A673 (cell line): ENCODE measurements at places on chromosomes 3 and 15. TPM values are rescaled to one million over a fixed set of nuclear protein-coding genes. Genes with fewer than 3 reads are reported as not detected.

Gene PLCL2
- 0.92 and 1.0 TPM in 2 replicates for total RNA-seq

Gene TIPARP
- 116 TPM in 2 replicates for total RNA-seq

Gene C3orf52
- total RNA-seq: 0.73 and 1.0 TPM in 2 replicates

Gene NKTR
- 44.8 and 53.1 TPM in 2 replicates for total RNA-seq

Gene PLCH1
- 3.1 TPM in 2 replicates for total RNA-seq

Gene MPI
- total RNA-seq: 48.2 and 62.8 TPM in 2 replicates

Gene CRABP1
- 57.1 and 61.2 TPM in 2 replicates for total RNA-seq

Gene TMEM212
- total RNA-seq: not detected in 2 replicates

Gene UBAP1L
- total RNA-seq: 3.6 and 3.9 TPM in 2 replicates

Gene FAIM
- total RNA-seq: 15.0 and 16.1 TPM in 2 replicates

Gene ARL14
- total RNA-seq: not detected in 2 replicates

- no peak for DNase-seq
Measured at GRCh38 chr3:181683563-181683962, 28.2 kb upstream of the SOX2 start.

GRCh38 chr3:45606991-45607712 lies 12.6 kb downstream of the LIMD1 start:
- no peak for DNase-seq

GRCh38 chr15:75647370-75648155 lies at the start of gene SNX33:
SNX33 (plus strand) TSS chr15:75647912; CDS start chr15:75649103, 1,191 bp downstream.
- peak; percentile 77 for DNase-seq

- no peak for DNase-seq
Measured at GRCh38 chr3:55077726-55078125, 149.9 kb upstream of the LRTM1 start.

GRCh38 chr15:35540021-35540420 lies 5.9 kb downstream of the DPH6 start:
- no peak for DNase-seq

DNA sequence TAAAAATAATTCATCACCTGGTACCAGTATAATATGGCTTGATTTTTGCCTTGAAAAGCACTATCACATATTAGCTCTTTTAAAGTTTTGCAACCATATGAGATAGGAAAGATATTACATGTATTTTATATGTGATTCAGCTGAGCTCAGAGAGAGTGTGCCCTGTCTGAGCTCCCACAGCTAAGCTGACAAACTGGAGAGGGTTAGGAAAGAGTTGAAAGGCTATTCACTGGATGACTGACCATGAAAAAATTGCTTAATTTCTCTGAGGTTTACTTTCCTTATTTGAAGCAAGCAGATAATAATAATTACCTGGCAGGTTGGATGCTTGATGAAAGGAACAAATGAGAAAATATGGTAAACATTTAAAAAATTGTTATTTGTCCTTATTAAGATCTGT lies 97.4 kb upstream of the CCDC80 start:
- DNase-seq: no peak

DNA sequence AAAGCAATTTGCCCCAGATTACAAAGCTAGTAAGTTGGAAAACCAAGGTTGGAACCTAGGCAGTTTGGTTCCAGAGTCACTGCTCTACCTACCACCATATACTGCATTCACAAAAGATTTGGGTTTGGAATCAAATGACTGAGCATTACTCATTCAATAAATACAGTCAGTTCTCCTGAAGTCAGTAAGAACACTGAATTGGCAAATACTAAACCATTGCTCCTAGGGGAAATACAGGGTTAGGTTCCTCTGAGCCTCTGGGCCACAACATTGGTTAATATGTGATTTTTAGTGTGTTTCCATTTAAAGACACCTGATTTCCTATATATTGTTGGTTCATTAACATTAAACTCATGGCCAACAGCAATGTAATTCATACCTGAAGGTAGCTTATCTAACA lies 2.1 kb upstream of the EIF5A2 start:
- no peak for DNase-seq

- peak; percentile 25 for DNase-seq
Measured at GRCh38 chr3:107574650-107575049, 51.9 kb downstream of the BBX start.

DNA sequence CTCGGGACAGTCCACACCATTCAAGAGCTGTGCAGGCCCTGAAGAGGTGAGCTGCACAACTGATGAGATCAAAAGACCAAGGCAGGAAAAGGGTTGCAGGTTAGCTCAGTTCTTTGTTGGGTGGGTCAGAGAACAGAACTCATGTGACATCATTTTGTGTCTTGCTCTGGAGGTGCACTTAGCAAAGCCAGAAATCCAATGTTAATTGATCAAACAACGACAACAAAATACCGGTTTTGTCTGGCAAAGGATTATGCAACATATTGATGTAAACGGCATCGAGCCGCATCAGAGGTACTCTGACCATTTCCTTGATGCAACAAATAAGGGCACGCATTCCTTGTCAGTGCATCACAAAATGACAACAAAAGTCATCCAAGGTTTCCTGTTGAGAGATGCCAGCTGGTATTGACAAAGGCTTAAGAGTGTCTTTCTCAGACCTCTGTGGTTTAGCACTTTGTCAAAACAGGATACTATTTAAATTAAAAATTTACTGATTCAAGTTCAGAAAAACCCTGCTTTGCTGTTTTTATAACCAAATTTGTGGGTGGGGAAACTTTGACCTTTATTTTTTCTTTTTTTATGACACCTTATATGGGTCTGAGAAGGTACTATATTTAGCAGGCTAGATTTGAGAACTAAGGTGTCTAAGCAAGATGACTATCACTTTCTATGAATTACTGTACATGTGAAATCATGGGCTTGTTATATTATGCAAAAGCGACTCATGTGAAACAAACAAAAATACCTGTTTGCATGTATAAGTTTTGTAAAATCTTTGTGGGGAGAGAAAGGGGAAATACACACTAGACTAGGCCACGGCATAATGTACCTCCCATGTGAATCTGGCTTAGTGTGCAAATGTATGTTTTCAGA lies 496.1 kb downstream of the FOXP1 start:
- no peak for DNase-seq

DNA sequence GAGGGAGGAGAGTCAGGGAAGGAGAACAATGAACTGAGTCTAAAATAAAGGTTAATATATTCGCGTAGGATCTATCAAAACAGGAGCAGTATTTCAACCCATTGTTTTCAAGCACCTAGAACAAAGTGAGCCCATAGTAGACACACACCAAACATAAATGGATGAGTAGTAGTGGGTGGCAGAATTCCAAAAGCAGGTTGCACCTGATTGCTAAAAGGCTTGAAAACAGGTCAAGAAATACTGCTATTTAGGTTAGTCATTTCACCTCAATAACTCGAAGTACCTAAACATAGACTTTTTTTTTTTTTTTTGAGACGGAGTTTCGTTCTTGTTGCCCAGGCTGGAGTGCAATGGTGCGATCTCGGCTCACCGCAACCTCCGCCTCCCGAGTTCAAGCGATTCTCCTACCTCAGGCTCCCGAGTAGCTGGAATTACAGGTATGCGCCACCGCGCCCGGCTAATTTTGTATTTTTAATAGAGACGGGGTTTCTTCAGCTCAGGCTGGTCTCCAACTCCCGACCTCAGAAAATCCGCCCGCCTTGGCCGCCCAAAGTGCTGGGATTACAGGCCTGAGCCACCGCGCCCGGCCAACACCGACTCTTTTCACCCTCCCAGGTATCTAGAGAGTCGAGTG lies 855 bp upstream of the ABHD5 start:
- DNase-seq: no peak

GRCh38 chr3:81339040-81339845 lies 422.2 kb downstream of the GBE1 start:
- peak; percentile 12 for DNase-seq

DNA sequence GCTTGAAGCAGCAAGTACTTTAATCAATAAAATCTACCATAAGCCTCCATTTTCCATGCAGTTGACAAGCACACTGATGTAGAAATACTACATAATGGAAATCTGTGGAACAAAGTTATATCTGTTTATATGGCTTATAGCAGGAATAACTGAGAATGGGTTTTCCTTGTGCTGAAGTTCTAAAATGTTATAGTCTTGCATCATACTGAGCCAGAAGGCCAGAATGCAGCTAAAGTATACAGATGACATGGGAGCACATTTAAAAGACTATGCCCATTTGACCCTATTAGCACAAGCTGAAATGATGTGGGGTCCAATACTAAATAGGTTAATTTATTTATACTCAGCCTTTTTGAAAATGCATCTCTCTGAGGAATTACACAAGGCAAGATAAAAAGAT lies 25.1 kb downstream of the SLC24A5 start:
- no peak for DNase-seq

- DNase-seq: no peak
Measured at GRCh38 chr3:187193181-187193580, 4.1 kb upstream of the RTP1 start.

- no peak for DNase-seq
Measured at GRCh38 chr3:85842081-85842480, 883.3 kb downstream of the CADM2 start.

DNA sequence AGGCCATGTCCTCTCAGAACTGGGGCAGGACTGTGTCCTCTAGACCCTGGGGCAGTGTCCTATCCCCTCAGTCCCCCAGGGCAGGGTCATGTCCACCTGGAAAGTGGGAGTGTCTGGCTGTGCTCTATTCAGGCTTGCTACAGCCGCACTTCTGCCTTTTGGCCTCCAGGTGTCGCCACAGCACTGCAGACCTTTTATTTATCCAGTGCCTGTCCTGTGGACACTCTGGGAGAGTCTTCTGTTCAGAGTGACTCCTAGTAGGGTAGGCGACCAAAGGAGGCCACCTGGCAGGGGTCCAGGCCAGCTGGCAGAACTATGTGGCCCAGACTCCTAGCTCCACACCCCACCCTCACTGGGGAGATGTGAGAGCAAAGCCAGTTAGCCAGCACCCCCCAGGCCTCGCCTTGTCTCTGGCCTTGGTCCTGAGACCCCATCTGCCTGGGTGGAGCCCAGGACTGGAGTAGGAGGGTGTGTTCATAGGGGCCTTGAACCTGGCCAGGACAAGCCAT lies 3.9 kb downstream of the TMIE start:
- peak; percentile 58 for DNase-seq

DNA sequence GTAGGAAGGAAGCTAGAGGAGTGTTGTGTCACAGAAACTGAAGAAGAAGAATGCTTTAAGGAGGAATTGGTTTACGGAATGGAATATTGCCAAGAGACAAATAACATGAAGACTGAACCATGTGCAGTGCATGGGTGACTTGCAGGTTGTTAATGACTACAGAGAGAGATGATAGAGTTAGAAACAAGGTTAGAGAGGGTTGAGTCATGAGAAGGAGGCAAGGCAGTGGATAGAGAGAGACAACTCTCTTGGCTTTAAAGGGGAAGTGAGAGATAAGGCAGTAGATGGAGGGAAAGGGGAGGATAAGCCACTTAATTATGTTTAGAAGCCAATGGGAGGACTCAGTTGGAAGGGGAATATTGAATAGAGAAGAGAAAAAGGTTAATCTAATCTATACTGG lies 119.3 kb upstream of the CCNL1 start:
- no peak for DNase-seq

- DNase-seq: no peak
Measured at GRCh38 chr15:96362755-96363651, 32.5 kb downstream of the NR2F2 start.

DNA sequence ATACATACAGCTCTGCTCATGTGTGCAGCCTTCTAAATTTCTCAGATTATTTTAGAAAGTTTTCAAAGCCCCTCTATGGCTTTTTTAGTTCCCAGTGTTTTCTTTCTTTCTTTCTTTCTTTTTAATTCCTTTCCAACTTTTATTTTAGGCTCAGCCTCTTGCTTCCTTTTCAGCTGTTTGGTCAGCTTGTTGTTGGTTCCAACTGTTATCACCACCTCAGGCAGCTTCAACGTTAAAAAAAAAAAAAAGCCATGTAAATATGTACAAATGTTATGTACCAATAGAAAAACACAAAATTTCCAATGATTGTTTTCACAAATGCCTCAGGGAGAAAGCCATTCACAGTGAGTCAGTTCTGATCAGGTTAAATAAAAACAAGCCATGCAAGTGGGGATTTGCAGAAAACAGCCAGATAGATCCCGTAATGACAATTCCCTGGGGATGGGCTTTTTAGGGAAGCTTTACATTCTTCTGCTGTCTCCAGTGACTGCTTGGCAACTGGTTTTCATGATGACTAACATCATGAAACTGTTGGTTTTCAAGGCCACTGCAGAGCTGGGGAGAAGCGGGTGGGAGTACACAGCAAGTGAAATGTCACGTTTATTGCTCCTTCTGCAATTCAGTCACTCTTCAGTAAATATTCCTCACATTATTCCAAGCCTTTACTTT lies 908.4 kb downstream of the EPHA3 start:
- peak; percentile 87 for DNase-seq

DNA sequence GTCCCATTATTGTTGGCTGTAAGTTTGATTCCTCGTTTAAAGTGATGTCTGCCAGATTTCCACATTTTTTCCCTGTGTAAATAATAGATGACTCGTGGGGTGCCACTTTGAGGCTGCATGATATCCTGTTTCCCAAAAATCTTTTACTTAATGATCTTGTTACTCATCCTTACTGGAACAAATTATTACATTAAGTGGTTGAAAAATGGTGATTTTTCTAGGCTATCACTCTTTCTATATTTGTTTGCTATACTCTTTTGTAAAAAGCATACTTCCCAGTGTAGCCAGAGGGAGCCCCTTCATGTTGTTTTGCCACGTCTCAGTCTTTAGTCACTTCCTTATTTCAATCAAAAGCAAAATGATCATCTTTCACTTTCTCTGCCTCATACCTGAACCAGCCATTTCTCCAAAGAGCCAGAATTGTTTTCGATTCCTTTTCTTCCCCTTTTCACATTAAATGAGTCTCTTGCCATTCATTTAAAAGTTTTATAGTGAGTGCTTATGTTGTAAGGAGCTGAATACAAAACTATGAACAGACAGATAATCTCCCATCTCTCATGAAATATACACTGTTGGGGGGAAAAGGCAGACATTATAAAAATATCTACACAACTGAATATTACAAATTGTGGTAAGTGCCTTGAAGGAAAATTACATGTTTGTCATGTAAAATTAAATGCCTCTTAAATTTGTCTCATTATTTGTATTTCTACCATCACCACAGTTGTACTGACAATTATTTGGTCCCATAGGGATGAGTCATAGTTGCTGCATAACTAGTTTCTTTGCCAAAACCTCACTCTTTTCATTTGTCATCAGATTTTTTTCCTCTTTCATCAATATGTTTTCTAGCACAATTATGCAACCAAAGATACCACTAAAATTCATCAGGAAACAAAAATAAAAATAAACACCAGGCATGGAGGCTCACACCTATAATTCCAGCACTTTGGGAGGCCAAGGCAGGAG lies 41.5 kb downstream of the ADGRG7 start:
- DNase-seq: peak; percentile 59

DNA sequence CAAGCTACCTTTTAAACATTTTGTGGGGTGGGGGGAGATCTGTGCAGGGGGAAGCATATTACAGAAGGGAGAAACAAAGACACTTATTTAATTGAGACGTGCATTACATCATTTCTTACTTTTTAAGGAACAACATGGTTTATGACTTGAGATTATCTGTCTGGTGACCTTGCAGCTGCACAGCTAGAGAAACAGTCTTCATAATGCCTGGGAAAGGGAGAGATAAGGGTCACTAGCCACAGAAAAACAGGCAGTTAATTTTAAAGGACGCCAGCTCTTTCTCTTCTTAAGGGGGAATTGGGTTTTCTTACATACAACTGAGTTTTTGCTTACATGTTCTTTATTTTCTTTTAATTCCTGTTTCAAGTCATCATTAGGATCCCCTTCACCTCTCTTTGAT lies 147.9 kb downstream of the SST start:
- DNase-seq: no peak
